ENCODE measurements at places on chromosomes 3 and 15.

- no peak for DNase-seq
These were observed 59.9 kb downstream of the MESD start for GRCh38 chr15:80929689-80930088.

DNA sequence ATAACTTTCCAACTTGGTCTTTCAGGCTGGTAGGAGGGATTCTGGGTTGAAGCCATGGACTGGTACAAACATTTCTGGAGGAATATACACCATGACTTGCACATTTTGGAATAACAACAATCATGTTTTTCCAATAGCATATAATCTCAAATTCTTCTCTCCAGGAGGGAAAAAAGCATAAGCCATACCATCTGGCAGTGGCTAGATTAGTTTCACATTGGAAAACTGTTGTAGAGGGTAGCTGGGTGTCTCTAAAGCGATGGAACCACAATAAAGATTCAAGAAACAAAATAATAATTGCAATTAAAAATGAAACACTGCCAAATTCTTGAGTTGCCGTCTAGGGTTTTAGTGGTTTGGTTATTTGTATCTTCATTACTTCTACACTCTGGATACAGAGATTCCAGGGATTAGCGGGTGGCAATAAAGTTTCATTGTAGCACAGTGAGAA lies 278.5 kb upstream of the RASGRP1 start:
- DNase-seq = no peak

DNA sequence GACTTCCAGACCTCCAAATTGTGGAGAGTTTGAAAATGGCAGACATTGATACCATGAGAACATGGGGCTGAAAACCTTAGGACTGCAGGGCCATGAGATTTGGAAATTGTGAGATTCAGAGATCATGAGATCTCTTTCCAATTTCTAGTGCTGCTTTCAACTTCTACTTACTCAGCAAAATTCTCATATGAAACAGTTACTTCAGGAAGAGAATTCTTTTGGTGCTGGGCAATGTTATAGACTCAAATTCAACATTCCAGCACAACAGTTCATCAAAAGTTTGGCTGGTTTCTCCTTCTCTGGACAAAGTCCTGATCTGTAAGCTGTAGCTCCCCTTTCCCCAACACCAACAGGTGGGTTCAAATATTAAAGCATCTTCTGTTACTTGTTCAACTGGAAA lies 506.9 kb upstream of the NECTIN3 start:
- DNase-seq = no peak

DNA sequence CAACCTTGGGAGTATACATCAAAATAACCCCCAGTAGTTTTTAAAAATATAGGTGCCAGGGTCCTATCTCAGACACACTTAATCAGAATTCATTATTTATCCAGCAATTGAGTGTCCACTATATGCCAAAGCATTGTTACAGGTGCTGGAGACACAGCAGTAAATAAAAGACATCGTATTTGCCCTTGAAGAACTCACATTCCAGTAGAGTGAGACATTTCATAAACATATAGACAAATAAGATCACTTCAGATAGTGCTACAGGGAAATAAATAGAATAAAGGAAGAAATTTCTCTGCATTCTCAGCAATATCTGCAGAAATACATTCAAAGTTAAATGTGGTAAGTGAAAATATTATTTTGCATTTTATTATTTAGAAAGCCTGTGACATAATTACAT lies 34.1 kb upstream of the ANKRD28 start:
- DNase-seq = no peak

DNA sequence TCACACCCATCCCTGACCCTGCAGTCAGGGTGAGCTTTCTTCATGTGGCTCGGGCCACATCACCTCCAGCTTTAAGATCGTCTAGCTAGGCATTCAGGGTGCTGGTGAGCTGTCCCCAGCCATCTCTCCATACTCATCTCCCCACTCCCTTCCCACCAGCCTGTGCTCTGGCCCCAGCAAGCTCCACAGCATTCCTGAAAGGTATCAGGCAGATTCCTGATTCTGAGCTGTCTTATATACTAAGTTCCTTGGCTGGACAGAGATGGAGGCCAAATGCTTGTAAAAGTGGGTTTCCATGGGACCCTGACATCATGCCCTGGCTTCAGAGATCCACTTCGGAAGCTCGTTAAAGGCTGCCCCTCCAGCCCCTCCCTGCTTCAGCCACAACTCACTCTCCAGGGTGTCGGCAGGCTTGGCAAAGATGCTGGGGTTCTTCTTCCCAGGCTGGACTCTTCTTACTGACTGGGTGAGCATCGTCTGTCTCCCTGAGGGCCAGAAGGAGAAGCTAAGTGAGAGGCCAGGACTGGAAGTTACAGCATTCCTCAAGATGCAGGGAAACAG lies 3.9 kb downstream of the CILP start:
- no peak for DNase-seq

DNA sequence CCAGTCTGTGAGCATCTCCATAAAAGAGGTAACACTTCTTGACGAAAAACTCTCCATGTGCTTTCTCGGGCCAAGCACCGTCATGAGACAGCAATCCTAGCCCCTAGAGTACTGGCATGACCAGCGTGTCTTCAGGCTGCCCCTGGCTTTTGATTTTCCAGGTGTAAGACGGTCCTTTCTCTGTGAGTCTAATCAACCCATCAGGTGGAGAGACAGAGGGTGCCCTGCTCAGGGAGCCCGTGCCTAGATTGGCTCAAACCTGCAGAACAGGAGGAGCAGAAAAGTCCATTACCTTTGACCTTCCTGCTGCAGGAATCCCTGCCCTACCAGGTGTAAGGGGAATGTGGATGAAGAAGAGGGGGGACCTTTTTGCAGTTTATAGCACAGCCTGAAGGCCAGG lies 109.5 kb upstream of the CHRM5 start:
- no peak for DNase-seq

GRCh38 chr15:75023872-75024636 lies 664 bp downstream of the PPCDC start:
- DNase-seq = no peak

DNA sequence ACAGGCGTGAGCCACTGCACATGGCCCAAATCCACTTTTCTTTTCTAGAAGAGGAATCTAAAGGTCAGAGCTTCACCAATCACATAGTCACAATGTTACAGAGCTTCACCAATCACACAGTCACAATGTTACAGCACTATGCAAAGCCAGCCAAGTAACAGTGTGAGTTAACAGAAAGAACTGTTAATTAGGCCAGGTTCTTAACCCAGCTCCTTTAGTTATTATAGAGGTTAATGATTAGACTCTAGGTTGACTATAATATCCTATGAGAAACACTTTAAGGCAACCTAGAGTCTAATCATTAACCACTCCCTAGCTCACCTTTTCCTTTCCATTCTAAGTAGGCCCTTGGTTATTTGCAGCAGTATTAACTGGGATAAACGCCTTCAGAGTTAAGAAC lies 54.0 kb downstream of the TASOR start:
- no peak for DNase-seq
